ENCODE measurements at places on chromosomes 1 and 21. TPM values are rescaled to one million over a fixed set of nuclear protein-coding genes. Genes with fewer than 3 reads are reported as not detected.

The SF3B4 gene
- 13.2 TPM for total RNA-seq

The CCDC181 gene
- 2.2 TPM for total RNA-seq

The SMIM11 gene
- total RNA-seq, result 1.6 TPM

The KIF21B gene
- total RNA-seq, result 1.9 TPM

The GPR37L1 gene
- not detected for total RNA-seq

The WDR3 gene
- 12.2 TPM for total RNA-seq

The OR2G6 gene
- not detected for total RNA-seq

The GJA9 gene
- not detected for total RNA-seq

The BRDT gene
- total RNA-seq, result not detected

The TRAF3IP3 gene
- total RNA-seq, result 0.26 TPM

The OR2G2 gene
- total RNA-seq, result not detected

The DEPDC1 gene
- total RNA-seq, result 36.0 TPM

The AADACL3 gene
- total RNA-seq, result not detected

The RPTN gene
- total RNA-seq, result not detected

All from epithelial cell of alveolus of lung (primary cell).